ENCODE measurements at places on chromosomes 4 and X.

GRCh38 chr4:38177641-38178391 is 217.6 kb downstream of the PTTG2 start:
- DNase-seq = peak; percentile 71

DNA sequence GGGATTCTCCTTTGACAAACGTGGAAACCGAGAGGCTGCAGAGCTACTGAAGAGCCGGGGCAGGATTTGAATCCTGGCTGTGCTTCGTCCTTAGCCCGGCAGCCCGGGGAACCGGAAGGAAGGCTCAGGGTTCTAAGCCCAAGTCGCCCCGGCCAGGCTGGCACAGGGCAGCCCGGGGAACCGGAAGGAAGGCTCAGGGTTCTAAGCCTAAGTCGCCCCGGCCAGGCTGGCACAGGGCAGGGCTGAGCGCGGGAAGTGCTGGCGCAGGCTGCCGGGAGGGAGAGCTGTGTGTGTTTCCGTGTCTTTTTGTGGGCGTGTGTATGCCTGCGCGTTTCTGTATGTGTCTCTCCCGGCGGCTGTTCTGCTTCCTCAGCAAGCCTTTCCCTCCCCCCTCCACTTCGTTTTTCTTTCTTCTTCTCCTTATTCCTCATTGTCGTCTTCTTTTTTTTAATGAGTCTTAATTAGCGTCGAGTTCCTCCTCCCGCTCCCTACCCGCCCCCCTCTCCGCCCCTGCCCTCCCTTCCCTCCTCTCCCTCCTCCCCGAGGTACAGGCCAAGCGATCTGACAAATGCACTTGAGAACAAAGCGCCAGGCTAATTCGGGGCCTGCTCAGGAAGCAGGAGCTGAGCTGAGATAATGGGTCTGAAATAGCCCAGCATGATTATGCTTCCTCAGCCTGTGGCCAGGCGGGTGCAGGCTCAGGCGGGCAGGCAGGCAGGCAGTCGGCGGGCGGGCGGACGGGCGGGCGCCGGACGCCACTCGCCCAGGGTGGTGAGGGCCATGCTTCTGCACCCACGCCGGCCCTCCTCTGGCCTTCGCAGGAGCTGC is 65.9 kb downstream of the EFNB1 start:
- DNase-seq = peak; percentile 53

DNA sequence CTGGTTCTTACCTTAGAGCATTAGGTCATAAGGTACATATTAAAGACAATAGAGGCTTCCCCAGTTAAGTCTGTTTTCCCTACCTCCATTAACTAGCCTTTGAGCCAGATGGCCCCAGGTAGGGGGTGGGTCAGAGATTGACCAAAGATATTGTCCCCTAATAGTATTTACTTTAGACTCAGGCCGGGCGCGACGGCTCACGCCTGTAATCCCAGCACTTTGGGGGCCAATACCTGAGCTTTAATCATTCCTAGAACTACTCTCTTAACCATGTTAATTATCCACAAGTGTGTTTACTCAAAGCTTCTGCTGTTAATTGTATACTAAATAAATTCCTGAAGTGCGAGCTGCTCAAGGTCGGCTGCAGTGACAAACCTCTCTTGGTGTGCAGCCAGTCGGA is 28.0 kb upstream of the AMBN start:
- DNase-seq = no peak

GRCh38 chrX:135347381-135348016 is 38.2 kb downstream of the ETDC start:
- no peak for DNase-seq

DNA sequence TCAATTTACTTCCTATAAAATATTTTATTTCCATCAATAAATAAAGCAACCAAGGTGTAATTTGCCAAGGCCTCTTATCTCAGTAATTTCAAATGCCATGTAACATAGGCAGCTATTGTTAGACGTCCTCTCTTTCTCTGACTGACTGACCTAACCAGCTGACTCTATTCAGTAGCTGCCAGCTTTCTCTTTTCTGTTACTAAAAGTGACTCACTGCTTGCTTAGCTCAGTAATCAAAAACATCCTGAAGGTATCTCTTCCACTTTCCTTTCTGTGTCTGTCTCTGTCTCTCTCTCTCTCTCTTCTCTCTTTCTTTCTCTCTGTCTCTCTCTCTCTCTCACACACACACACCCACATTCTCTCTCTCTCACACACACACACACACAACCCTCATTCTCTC is 134.2 kb downstream of the SPOCK3 start:
- DNase-seq = no peak

DNA sequence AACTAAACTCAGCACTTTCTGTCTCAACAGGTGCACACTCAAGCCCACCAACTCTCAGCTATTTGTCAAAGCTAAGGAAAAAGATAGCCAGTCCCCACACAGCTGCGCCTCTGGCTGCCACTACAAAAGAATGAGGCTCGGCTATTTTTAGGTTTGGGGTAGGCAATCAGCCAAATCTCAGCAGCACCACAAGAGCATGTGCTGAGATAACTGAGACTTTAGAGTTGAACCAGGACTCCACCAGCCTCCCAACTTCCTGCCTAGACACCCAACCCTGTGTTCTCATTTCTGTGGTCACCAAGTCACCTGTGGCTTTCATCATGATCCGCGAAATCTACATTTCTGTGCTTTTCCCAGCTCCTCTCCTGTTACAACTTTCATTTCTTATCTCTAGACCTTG is 28.0 kb downstream of the DMD start:
- DNase-seq = no peak

GRCh38 chrX:129651756-129652564 is 2.8 kb downstream of the APLN start:
- DNase-seq = no peak

GRCh38 chrX:47358387-47359065 is 11.9 kb upstream of the ZNF157 start:
- peak; percentile 55 for DNase-seq

GRCh38 chrX:136130931-136131833 is 16.2 kb upstream of the FHL1 start:
- peak; percentile 60 for DNase-seq

DNA sequence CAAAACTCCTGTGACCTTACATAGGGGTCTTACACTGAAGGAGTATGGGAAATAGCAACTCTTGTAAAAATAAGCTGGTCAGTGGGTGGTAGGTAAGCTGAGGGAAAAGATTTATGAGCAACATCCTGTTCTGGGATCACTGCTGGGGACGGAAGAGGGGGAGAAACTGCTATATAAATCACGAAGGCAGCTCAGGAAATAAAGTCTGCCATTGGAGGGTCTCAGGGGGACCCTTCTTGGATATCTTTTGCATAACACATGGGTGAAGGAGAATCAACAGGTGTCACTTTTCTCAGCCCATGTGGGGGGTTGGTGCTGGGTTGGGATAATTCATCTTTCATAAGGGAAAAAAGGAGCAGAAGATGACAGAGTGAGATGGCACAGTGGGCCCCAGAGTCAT is 33.7 kb downstream of the AFF1 start:
- DNase-seq = no peak

DNA sequence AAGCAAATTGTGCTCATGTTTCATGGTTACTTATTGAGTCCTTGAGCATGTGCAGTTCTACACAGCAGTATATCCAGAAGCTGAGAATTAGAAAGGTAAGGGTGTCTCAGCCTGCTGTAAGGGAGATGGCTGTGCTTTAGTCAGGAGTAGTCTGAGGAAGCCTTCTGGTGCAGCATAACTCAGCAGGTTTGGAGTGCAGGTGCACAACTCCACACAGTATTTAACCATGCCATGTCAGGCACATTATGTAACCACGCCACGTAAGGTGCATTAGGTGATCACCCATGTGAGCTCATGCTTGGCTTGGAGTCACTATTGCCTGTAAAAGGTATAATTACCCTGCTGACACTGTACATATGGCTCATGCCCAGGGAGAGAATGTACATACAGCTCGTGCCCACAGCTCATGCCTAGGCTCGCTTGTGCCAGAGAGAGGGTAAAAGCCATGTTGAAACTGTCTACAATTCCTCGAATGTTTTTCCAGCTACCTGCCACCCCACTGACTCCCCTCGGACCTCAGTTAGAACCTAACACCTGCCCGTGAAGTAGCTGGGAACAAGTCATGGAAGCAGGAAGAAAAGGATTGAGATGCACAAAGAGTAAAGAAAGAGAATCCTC is 37.8 kb downstream of the UCHL1 start:
- no peak for DNase-seq

GRCh38 chr4:122766950-122767349 is 34.4 kb downstream of the BBS12 start:
- DNase-seq = no peak

DNA sequence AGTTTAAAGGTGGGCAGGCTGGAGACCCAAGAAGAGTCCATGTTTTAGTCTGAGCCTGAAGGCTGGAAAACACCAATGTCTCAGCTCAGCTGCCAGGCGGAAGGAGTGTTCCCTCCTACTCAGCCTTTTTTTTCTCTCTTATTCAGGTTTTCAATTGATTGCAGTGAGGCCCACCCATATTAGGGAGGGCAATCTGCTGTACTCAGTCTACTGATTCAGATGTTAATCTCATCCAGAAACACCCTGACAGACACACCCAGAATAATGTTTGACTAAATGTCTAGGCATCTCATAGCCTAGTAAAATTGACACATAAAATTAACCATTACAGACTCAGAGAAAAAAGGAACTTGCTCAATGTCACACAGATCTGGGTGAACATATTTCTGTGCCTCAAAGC is 347.1 kb downstream of the GBA3 start:
- no peak for DNase-seq

- DNase-seq = no peak
Observed at GRCh38 chr4:74206088-74206825, 48.3 kb downstream of the MTHFD2L start.

DNA sequence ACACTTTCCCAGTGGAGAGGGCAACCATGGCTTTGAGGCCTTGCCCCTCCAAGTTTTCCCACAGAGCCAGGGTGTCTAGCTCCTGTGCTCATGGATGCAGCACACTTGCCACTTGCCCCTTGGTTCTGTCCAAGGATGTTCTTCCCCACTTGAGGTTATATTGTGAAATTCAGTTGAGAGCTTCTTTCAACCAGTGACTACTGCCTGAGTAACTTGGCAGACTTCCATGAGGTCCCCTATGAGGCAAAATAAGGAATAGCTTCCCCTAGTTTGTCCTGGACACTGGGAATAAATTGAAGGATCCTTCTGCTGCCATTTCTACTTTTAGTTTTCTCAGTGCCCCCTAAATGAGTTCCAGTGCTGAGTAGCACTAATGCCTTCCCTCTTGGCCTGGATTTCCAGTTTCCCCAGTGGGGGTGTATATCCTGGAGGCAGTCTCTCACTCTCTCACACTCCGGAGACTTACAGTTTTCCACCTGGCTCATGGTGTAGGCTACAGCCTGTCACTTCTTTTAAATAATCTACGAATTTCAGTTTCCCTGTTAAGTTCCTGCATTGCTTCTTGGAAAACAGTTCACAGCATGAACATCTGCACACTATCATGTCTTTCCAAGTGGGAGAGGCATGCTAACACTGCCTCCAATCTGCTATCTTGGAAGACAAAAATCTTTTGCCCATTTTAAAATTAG is 36.4 kb upstream of the ADH4 start:
- no peak for DNase-seq

DNA sequence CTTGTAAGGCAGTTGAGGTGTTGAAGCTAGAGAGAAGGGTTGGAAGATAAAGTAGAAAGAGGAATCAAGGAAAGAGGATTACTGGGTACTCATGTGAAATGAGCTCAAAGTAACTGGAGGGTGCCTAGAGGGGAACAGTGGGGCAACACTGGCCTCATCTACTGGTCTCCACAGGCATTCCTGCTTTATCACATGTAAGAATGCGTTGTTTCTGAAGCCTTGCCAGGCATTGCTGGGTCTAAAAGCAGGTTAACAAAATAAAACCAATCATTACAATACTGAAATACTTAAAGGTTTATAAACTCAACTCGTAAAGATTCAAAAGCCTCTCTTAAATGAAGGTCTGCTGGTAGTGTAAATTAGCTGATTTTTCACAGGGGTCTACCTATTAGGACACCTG is 96.0 kb downstream of the FANCB start:
- DNase-seq = no peak

- no peak for DNase-seq
Observed at GRCh38 chrX:108666101-108666500, 70.3 kb downstream of the IRS4 start.

DNA sequence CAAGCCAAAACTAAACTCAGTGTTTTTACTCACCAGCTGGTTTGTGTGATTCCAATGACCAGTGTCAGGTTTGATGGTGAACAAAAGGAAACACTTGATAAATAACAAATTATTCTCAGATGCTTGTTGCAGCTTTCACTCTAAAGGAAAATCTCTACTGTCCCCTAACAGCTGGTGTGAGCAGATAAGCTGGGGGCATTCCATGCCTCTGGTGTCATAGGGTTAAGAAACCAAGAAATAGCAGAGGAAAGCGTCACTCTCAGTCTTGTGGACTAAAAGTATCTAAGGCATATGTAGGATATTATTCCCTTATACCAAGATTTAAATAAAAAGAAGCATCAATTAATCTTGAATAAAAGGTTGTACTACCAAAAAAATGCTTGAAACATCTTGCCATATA is 24.3 kb downstream of the TRPC5 start:
- no peak for DNase-seq

- peak; percentile 82 for DNase-seq
Observed at GRCh38 chr4:101019941-101020401, 327.4 kb downstream of the PPP3CA start.

DNA sequence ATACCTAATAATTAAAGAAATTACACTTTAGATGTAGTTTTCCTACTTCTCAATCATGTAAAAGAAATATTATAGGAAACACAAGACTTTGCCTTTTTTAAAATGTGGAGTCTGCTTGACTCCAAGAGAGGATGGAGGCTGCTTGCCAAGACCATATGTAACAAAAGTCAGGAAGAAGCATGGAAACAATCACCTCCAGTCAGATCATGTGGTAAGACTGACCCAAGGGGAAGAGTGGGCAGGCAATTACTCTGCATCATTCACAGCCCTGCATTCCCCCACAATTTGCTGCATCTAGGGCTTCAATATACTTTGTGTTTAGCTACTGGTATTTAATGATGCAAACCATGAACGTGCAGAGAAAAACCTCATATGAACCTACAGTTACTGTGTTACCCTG is 78.0 kb upstream of the RXFP1 start:
- no peak for DNase-seq

DNA sequence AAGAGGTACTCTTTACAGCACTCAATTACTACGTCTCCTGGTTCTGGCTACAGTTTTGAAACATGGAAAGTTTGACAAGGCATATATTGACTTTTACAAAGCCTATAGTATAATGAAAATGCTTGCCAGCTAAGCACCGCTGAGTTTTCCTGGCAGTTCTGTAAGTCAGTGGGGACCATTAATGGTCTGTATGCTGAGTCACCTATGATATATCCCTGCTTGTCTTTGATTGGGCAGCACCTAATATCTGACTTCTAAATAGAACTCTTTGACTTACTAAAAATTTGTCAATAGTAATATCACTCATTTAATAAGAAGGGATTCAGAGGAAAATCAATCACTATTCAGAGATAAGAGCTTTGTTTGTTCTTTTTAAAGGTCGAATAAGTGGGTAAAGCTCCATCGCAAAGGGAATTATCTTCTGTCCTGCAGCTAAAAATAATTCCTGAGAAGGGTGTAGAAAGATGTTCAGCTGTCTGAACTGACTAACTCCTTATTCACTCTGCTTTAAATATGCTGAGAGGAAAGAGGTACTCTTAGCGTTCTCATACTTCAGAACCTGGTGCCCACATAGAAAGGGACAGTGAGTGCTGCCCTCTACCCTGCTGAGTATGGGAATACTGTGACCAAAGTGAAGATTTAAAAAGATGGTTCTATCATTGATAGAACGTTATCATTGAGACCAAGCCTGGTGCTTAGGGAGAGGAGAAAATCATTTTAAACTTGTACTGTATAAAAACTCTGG is 959 bp downstream of the SMPX start:
- DNase-seq = no peak

GRCh38 chrX:153420851-153421599 is 9.8 kb downstream of the ZFP92 start:
- DNase-seq = no peak

- no peak for DNase-seq
Observed at GRCh38 chrX:153685156-153685536, 2.6 kb upstream of the SLC6A8 start.

All from activated CD4-positive, alpha-beta T cell treated with anti-CD3 and anti-CD28 coated beads, Interleukin-2, amount 10 ng/mL, durations not matched to agents 24 days and 14 days (primary cell).